ENCODE measurements at places on chromosomes 6 and 20.
A peak's percentile ranks its signal among the peaks of the same experiment; 100 is the strongest.

DNA sequence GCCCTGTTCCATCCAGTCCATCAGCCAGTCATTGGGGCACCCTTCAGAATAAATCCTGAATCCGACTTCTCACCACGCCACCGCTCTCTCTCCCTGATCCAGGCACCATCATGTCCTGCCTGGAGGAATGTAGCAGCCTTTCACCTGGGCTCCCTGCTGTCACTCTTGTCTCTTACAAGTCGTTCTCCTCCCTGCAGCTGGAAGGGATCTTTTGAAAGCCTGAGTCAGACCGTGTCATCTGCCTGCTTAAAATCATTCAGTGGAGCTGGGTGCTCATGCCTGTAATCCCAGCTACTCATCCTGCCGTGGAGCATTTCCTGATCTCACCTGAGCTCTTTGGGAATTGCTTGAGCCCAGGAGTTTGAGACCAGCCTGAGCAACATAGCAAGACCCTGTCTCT lies 19.2 kb upstream of the KCNG1 start:
- DNase-seq, result no peak

DNA sequence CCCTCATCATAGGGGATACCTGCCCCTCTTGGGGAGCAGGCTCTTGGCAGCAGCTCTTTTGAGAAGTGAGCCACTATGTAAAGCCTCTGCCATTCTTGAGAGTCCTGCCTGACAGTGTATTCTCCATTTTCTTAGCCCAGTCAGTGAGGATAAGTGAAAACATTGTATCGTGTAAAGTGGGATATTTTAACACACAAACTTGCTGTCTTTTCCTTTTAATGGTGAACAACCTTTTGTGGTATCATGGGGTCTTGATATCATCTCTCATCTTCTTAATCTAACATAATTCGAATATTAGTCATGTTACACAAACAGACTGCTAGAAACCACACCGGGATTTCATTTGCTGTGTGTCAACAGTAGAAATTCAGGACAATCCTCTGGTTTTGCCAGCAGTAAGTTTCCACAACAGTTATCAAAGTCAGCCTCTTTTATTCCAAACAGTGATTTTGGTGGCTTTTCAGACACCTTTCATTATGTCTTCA lies 136.2 kb downstream of the HIVEP1 start:
- peak; percentile 77 for DNase-seq

- no peak for DNase-seq
Observed at GRCh38 chr20:2871661-2872458, 1.4 kb upstream of the PTPRA start.

- DNase-seq, result no peak
Observed at GRCh38 chr6:106005013-106005412, 81.1 kb upstream of the PRDM1 start.

DNA sequence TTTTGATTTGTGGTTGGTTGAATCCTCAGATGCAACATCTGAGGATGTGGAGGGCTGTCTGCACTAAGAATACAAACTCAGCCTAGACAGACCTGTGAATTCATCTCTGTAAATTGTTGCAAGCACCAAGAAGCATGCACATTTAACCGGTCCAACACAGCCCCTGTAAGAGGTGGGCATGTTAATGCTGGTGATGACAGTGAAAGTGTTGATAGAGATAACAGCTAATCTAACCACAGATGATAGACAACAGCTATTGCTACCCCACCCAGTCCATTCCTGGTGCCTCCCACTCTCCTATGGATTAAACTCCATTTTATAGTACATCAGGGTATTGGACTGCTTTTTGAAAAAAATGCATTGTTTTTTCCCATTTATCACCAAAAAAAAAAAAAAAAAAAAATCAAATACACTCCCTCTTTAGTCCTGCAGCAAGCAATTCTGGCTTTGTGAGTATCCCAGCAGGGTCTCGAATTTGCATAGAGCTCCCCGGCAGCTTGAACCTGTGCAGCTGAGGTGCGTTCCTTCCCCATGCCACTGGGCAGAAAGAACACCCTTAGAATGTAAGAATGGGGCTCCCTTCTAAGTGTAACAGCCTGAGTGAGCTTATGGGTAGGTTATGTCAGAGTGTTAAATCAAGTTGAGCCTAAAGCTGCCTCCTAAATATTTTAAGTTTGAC lies 270.9 kb upstream of the JARID2 start:
- no peak for DNase-seq

GRCh38 chr6:152206072-152206818 lies 398.8 kb downstream of the ESR1 start:
- DNase-seq, result peak; percentile 11

DNA sequence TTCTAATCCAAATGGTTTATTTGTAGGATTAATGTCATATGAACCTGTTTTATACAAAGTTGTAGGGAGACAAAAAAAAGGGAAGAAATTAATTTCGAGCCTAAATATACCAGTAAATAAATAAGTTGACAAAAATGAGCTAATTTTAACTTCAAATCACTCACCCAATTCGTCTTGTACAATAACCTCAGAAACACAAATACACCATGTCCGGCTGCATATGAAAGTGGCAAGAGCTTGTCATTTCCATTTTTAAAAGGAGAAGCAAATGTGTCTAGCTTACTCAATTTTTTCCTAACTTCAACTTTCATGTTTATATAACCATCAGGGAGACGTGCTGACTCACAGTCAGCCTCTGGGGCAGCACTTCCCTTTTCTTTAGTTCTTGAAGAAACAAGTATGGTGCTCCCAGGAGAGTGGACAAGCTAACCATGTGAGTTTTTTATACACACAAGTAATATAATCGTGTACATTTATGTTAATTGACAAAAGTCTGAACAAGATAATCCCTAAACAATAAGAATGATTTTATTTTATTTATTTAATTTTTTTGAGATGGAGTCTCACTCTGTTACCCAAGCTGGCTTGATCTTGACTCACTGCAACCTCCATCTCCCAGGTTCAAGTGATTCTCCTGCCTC lies 55.5 kb upstream of the SGK1 start:
- peak; percentile 87 for DNase-seq

DNA sequence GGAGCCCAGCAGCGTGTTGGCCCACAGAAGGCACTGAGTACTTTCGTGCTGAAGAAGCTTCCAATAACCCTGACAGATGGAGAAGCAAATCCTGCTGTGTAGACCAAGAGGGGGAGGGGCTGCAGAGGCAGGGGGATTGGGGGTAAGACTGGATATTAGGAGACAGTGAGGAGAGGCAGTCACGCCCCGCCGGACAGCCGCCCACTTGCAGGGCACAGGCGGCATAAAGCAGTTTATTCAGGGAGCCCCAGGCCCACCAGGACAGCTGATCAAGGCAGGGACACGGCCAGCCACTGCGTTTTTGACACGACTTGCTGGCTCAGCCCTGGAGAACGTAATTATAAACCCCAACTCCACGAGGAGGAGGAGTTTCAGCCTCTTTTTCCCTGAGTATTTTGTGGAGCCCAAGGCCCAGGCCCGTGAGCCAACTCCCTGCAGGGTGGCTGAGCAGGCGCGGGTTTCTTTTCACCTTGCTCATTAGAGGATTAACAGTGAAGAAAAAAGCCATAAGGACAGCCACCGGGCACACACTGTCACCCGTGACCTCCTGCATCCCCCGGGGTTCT lies 177.9 kb downstream of the TFAP2C start:
- DNase-seq, result no peak

DNA sequence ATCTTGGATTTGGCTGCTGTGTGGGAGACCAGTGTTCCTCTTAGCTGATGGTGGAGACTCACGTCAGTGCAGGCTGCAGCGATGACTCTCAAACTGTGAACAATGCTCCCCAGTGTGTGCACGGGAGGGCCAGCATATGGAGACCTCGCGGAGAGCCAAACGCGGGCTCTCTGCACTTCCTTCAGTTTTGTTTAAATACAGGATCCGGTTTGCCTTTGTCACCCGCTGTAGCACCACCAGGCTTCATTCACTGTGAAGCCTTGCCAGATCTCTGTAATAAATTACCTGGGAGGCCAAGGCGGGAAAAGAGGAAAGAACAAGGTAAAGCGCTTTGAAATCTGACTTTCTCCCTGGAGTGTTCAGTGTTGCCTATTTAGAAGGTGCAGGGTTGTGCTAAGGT lies 30.7 kb upstream of the TMEM14A start:
- peak; percentile 45 for DNase-seq

DNA sequence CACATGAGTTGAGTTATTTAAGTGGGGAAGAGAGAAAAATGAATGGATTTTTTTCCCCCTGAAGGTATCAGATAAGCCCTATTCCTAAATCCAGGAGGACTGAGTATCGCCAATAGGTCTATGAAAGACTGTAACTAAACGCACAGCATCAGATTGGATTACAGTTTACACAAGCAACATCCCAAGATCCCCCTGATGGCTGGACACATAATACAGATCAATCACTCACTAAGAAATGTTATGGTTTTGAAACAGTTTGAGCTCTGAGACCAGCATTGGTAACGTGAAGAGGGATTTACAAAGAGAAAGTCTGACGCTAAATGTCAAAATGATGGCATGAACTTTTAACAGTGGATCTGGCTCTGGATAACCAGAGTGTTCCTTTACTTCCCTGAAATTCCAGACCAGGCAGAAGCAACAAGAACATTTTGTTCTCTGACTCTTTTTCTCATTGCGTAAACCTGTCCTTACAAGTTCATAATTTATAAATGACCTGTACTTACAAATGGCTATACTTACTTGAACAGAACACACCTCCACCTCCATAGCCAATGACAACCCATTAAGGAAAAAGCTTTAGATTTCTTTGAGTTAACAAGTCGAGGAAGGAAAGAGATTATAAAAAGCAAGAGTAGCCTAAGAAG lies 131.8 kb upstream of the BEND3 start:
- DNase-seq, result no peak

GRCh38 chr6:44271914-44272313 lies 1.7 kb downstream of the TMEM151B start:
- no peak for DNase-seq
